ENCODE measurements at places on chromosomes 13 and 19. TPM values are rescaled to one million over a fixed set of nuclear protein-coding genes. Genes with fewer than 3 reads are reported as not detected.
A peak's percentile ranks its signal among the peaks of the same experiment; 100 is the strongest.

GRCh38 chr13:65932013-65932412 lies 1298.1 kb downstream of the PCDH9 start:
- DNase-seq = no peak

DNA sequence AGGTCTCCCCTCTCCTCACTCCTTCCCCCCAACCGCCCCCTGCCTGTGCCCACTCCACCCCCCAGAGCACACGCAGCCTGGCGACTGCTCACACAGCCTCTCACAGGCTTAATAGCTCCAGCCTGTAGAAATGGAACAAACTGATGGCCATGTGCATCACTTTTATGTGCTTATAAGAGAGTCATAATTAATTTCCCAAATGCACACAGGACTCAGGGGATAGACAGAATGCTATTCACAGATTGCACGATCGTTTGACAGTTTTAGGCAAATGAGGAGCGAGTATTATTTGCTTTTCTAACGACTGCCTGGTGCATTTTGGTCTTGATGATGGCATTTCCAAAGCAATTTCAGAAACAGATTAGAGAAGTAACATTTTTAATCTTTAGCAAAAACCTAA lies 97.7 kb upstream of the VSTM2B start:
- DNase-seq = no peak

DNA sequence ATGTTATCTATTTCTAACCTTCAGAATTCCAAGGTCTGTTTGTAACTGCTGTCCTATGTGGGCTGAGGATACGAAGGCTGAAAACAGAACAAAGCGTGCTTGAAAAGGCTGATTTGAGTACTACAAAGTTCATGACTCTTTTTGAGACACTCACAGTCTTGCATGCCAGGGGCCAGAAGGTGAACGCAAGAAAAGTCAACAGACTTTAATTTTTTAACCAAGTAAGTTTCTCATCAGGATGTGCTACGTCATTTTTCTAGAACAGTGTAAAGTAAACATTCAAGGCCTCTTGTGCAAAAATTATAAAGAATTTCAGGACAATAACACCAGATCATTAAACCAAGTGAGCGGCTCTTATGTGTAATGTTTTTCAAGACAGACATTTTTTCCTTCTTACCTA lies 163.5 kb downstream of the COG6 start:
- DNase-seq = peak; percentile 16

DNA sequence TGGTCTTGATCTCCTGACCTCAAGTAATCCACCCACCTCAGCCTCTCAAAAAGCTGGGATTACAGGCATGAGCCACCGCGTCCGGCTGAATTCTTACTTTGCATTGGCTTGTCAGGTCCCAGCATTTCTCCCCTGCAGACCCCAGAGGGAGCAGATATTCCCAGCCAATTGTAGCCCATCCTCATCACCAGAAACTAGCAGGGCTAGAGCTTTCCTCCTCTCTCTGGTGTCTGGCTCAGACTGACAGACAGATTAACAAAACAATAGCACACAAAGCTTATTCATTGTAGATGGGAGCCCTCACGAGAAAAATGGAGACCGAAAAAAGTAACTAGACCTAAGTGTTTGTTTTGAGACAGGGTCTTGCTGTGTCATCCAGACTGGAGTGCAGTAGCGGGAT lies 7.5 kb upstream of the MPV17L2 start:
- no peak for DNase-seq

DNA sequence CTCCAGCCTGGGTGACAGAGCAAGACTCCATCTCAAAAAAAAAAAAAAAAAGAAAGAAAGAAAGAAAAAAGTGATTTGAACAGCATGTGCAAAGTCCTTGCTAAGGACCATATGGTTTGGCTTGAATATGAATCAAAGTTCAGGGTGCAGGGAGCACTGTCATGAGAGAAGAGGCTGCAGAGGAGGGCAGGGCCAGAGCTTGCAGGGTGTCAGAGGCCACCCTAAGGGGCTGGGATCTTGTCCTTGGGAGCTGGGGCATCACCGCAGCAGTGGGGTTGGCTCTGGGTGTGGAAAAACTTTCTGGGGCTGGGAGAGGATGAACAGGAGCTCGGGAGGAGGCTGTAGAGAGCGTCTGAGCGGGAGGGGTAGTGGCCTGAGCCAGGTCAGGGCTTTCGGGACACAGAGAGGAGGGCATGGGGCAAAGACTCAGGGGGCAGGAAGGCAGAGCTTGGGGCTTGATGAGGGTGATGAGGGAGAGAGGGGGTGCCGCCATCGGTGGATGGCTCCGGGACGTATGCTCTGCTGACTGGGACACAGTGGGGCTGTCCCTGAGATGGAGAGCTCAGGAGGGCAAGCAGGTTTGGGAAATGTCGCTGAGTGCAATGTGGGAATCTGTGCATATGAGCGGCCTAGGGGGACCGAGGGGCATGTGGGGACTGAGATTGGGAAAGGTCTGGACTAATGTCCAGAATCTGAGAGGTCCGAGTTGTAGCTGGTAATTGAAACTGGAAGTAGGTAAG lies 3.0 kb downstream of the TRPM4 start:
- no peak for DNase-seq

- no peak for DNase-seq
Observed at GRCh38 chr13:31913459-31913858, 118.1 kb upstream of the FRY start.

DNA sequence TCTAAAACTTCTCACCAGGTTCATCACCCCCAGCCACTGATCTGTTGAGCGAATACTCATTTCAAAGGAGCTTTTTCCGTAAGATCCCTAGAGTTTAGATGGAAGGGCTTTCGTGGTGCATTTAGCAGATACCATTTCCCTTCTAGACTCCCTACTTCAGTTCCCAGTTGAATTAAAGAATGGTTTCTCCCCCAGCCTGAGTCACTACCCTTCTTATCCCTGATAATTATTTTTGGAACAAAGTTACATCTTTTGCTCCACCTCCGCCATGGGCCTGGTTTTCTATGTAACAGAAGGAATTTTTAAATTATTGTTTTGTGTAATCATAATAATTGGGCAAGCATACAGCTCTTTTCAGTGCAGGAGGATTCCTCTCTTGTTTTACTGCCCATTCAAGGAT lies 22.0 kb downstream of the USPL1 start:
- no peak for DNase-seq

DNA sequence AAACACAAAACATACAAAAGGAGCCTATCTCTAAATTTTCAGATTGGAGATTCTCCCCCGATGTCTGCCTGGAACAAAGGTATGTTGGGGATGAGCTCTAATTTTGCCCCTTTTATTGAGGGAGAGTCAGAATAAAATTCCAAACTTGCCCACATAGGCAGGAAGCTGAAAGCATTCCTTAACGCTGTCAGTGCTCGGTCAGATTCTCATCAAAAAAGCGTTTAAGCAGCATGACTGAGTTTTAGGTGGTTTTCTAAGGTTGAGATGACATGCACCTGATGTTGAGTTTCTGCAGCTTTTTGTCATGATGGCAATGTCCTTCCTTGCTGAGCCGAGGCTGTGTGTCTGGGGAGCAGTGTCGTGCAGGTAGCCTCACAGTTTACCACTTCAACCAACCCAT lies 48.4 kb upstream of the MEDAG start:
- DNase-seq = no peak

DNA sequence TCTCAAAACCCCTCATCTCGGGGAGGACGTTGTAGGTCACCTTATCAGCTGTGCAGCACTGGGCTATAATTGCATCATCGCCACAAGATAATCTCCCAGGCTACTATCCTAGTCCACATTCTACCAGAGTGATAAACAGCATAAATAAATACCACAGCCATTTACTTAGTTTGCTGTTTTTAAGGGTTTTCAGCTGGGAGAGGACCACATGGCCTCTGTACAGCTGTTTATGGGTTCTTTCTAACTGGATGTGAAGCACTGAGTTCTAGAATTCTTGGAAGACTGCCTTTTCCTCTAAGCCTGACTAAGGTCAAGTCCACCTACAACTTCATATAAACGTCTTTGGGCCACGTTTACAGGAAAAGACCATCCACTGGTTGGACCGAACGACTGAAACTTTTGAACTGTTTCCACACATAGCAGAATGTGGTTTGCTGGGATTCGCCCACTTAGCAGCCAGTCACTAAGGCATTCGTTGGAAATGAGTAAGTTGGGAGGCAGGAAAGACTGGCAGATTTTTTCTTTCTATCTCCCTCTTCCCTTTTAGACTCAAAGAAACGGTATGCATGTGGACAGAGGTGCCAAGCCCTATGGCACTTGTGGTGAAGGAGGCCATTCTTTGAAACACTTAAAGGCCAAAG lies 752.5 kb upstream of the SGCG start:
- no peak for DNase-seq

DNA sequence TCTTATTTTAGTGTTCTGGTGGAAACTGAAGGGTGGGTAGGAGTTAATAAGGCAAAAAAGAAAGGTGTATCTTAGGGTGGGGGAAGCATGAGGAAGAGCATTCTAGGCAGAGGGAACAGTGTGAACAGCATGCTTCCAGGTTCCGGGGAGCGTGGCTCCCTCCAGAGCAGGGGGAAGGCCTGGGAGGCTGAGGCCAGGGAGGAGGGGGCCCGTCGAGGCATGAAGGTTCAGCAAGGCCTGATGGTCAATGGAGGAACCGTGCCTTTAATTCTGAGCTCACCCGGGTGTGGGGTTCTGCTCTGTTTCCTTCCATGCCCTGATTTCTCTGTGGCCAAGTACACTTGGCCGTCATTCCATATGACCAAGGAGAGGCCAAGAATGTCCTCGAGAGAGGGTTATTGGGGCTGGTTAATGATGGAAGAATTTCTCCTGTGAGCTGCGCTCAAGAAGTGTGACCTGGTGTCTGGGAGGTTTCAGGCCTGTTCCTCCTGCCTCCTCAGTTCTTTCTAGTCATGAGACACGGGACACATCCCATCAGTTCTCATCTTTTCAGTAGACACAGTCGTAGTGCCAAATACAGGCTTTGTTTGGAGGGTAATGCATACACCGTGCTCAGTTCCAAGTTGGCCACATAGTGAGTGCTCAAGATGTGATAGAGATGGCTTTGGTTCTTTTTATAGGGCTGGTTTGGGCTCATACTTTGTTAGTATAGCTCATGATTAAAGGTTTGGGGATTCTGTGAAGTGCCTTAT lies 73.6 kb downstream of the SIPA1L3 start:
- DNase-seq = no peak

- DNase-seq = no peak
Observed at GRCh38 chr19:7575434-7576040, 20.1 kb upstream of the CAMSAP3 start.

DNA sequence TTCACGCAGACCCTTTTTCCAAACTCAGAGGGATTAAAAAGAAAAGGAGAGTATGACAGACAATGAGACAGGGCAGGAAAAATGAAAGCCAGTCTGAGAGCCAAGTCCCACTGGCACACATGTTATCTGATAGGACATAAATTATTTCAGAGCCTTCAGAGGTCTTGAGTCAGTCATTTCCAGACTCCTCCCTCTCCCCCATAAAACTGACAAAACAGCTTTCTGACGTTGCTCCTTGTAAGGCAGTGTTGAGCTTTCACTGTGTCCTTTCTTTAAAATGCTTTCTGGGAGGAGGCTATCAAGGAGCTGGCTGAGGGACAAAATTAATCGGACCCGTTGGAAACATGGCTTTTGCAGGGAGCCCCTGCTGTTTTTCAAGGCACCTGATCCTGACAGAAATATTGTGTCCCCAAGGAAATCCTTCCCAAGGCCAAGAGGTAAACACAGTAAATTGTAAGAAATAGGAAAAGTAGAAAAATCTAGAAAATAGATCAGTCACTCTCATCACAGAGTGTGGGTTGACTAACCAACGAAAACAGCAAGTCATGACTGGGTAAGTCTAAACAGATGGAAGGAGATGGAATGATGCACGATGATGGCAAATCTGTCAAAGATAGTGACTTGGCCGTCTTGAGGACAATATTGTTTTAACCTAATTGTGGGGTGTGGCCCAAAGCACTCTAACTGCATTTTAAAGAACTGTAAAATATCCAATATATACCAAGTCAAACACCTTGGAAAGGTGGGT lies 89.7 kb downstream of the DCT start:
- DNase-seq = no peak

GRCh38 chr13:58379221-58379620 lies 747.7 kb downstream of the PCDH17 start:
- no peak for DNase-seq

- DNase-seq = no peak
Observed at GRCh38 chr13:31986676-31987470, 44.7 kb upstream of the FRY start.

DNA sequence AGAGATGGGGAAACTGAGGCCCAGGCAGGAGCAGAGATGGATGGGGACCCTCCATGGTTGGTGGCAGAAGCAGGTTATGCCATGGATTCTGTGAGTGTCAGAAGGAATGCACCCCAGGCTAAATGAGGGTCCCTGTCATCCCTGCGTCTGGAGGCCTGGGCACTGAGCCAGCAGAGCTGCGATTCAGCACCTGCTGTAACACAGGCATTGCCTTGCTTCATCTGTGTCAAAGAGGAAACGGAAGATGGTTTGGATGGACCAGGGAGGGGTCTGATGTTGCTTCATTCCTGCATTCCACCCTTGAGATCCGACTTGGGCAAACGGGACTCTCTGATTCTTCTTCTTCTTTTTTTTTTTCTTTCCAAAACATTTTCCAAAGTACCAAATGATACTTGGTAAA lies 1.2 kb downstream of the C5AR1 start:
- DNase-seq = no peak

DNA sequence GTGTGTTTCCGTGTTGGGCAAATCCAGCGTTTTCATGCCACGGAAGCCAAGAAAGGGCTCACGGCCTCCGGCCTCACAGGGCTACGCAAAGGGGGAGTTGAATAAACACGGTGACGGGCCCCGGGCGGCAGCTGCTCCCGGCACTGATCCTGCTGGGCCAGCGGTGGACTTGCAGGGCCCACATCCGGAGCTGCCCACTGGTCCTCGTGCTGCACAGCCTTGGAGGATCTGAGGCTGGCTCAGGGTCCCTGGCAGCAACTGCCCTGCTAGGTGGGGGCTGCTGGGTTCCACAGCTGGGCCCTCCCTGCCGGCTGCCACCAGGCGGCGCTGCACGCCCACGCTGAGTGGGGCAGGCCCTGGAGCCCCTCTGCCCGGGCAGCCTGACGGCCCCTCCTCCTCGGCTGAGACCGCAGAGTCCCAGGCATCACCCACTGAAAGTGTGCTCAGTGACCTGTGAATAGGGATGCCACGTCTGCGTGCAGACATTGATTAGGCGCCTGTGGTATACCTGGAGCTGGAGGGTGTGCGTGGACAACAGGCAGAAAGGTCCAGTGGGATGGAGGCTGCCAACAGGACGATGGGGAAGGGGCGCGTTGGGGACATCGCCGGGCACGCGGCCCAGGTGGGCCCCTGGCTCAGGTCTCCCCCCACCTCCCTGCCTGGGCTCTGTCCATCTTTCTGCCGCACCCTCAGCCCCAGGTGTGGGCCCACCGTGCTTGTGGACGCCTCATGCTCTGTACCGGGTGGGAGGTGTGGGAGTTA lies 5.3 kb upstream of the HCN2 start:
- no peak for DNase-seq

Gene MYH14
- total RNA-seq = 30.3 TPM

Gene CGB8
- not detected for total RNA-seq

Gene ADGRE2
- total RNA-seq = 1.3 TPM

Gene CERS1
- 14.9 TPM for total RNA-seq

Gene HOMER3
- total RNA-seq = 46.1 TPM

Gene TMEM255B
- total RNA-seq = 21.6 TPM

Gene ASPDH
- not detected for total RNA-seq

Gene TNFSF11
- not detected for total RNA-seq

Gene SERPINE3
- not detected for total RNA-seq

Gene C19orf38
- total RNA-seq = 0.42 TPM

Gene CATSPERD
- total RNA-seq = not detected

Data from tibial nerve (tissue), 4 donors.